ENCODE measurements at places on chromosomes 1 and 21. TPM values are rescaled to one million over a fixed set of nuclear protein-coding genes. Genes with fewer than 3 reads are reported as not detected.
A peak's percentile ranks its signal among the peaks of the same experiment; 100 is the strongest.

Gene AMY1A
- total RNA-seq: not detected

Gene FAM167B
- total RNA-seq: 29.0 TPM

DNA sequence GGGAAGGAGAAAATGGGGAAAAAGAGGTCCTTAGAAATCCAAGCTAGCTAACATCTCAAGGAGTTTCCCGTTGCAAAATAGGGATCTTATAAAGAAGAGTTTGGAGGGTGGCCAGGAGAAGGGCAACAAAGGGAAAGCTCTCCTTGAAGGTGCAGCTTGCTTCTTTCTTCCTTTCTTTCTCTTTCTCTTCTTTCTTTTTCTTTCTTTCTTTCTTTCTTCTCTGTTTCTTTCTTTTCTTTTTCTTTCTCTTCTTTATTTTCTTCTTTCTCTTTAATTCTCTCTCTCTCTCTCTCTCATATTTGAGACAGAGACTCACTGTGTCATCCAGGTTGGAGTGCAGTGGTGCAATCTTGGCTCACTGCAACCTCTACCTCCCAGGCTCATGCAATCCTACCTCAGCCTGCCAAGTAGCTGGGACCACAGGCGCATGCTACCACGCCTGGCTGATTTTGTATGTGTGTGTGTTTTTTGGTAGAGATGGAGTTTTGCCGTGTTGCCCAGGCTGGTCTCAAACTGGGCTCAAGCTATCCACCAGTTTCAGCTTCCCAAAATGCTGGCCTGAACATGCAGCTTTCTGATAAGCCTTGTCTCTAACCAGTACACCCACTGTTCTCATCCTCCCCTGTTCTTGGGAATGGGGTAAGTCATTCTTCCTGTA is 44.4 kb downstream of the RNF11 start:
- H3K27ac ChIP-seq: no peak overlapping the region
- H3K36me3 ChIP-seq: no peaks in the 10 kb centered on the region
- H3K4me1 ChIP-seq: no peaks in the 10 kb centered on the region
- H3K4me3 ChIP-seq: no peak overlapping the region
- H3K27me3 ChIP-seq: no peaks in the 10 kb centered on the region

Gene FCAMR
- total RNA-seq: not detected

GRCh38 chr1:182173808-182174512 is 112.4 kb upstream of the ZNF648 start:
- H3K4me1 ChIP-seq: no peaks in the 10 kb centered on the region
- H3K36me3 ChIP-seq: no peaks in the 10 kb centered on the region
- no peaks in the 10 kb centered on the region for H3K27me3 ChIP-seq
- peak overlapping the region; percentile 62 for H3K27ac ChIP-seq

Gene FAAH
- 13.8 TPM for total RNA-seq

DNA sequence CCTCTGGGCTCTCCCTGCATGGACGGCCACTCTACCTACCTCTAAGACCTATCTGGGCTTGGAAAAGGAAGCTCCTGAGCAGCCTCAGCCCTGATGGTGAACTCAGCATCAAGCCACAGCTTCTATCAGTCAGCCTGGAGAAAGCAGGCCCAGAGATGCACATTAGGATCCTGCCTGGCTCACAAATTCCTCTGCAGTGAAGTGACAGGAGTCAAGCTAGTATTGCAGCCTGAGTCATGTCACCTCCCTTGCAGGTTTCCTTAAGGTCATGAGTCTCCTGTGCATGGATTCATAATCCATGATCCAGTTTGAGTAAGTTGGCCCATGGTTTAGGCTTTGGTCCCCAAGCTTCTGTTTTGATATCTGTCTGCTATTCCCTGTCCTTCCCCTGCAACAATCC is 37.9 kb upstream of the DUSP10 start:
- no peaks in the 10 kb centered on the region for H3K27me3 ChIP-seq
- no peak for DNase-seq
- H3K27ac ChIP-seq: no peak overlapping the region

DNA sequence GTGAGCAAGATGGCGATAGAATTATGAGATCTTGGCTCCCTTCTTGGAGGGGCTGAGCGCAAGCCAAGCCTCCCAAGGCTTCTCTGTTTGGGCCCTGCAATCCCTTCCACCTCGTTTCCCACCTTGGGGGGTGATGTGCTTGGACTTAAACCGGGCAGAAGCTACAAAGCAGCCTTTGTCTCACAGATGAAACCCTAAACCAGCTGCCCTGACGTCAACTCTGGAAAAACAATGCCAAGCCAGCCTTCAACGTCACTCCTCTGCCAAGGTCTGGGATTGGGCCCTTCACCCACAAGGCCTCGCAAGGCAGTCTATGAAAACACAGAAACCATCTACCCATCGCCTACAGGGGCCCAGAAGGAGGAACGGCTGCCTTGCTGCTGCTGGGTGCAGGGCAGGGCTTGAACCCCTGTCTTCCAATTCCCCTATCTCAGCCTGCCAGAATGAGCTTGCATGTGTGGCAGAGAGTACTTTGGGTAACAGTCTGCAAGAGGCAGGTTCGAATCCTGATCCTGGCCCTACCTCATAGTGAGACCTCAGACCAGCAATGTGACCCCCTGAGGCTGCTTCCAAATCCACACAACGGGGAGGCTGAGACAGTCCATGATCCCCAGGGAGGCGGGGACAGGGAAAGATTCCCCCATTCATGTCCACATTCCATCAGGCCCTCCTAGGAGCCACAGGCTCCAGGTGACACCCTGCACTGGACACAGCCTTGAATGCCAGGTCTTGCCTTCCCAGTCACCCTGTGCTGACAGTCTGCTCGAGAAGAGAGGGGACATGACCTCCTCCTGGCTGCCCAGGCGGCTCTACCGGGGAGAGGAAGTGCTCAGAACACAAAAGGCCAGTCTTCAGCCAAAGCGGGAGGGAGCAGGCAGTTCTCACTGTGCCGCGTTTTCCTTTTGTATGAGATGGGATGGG is 15.0 kb downstream of the IFFO2 start:
- no peak for DNase-seq
- no peaks in the 10 kb centered on the region for H3K4me1 ChIP-seq
- no peak overlapping the region for H3K4me3 ChIP-seq
- no peaks in the 10 kb centered on the region for H3K27me3 ChIP-seq
- H3K36me3 ChIP-seq: no peaks in the 10 kb centered on the region
- peak overlapping the region; percentile 41 for H3K27ac ChIP-seq

DNA sequence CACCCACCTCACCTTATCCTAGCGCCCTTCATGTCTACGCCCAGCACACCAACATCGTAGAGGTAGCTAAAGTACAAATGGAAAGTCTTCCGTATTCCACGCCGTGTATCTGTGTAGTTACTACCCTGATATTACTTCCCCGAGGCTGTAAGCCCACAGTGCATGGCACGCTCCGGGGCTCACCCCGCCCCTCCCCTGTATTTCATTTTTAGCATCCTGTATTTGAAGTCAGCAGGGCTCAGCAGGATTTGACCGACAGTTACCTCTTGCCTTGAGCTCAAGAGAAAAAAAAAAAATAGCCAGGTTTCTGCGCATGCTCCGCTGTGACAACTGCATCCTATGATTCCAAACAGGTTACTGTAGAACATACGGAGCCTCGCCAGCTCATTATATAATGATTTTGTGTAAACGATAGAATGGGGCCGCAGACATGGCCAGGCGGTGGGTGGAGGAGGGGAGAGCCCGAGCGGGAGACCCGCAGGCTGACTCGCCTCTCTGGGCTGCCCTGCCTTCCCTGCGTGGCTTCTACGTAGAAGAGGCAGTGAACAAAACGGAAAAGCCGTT is 1.3 kb downstream of the ABCG1 start:
- H3K27me3 ChIP-seq: no peaks in the 10 kb centered on the region
- no peaks in the 10 kb centered on the region for H3K36me3 ChIP-seq

GRCh38 chr1:19178734-19179398 is 31.2 kb downstream of the UBR4 start:
- no peaks in the 10 kb centered on the region for H3K4me1 ChIP-seq
- H3K4me3 ChIP-seq: no peak overlapping the region
- H3K27ac ChIP-seq: no peak overlapping the region
- DNase-seq: no peak
- H3K36me3 ChIP-seq: peaks cover 3% of the 10 kb centered on the region

DNA sequence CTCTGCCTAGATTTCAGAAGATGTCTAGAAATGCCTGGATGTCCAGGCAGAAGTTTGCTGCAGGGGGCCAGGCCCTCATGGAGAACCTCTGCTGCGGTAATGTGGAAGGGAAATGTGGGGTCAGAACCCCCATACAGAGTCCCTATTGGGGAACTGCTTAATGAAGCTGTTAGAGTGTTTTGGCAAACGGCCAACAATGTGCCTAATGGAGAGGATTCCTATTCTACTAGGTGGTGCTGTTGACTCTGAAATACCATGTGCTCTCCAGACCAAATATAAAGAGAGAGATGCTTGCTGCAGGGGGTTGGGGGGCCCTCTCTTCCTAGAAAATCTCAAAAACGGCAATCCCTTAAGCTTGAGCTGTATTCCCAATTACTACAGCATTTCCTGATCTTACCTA is 57.1 kb upstream of the DR1 start:
- no peaks in the 10 kb centered on the region for H3K36me3 ChIP-seq
- no peak overlapping the region for H3K4me3 ChIP-seq

- no peaks in the 10 kb centered on the region for H3K36me3 ChIP-seq
- DNase-seq: no peak
- H3K4me1 ChIP-seq: peaks cover 12% of the 10 kb centered on the region
- peak overlapping the region; percentile 79 for H3K4me3 ChIP-seq
Observed at GRCh38 chr1:154324241-154324640, 1.1 kb upstream of the ATP8B2 start.

DNA sequence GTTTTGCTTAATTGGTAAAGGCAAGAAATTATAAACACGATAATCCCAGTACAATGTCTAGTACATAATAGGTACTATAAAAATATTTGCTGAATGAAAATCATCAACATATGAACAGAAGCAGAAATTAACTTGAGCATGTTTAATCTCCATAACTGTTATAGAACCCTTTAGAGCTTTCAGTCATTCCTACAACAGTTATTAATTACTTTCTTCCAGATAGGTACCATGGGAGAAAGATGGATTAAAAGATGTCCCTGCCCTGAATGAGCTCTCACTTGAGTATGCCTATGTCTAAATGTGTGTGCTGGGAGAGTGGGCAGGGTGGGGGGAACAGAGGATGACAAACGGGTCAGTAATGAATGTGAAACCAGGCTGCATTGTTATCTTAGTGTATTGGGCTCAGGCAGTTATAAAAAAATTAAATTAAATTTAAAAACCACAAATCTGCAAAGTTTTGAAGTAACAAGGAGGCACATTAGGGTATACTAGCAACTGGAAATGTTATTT is 2.4 kb downstream of the EPS15 start:
- no peaks in the 10 kb centered on the region for H3K27me3 ChIP-seq
- H3K4me3 ChIP-seq: no peak overlapping the region
- no peaks in the 10 kb centered on the region for H3K36me3 ChIP-seq
- DNase-seq: no peak
- peak overlapping the region; percentile 97 for H3K27ac ChIP-seq
- H3K4me1 ChIP-seq: peaks cover 5% of the 10 kb centered on the region

Gene RBP7
- total RNA-seq: 30.5 TPM

GRCh38 chr1:230561570-230561969 is 80.7 kb upstream of the COG2 start:
- H3K4me3 ChIP-seq: no peak overlapping the region
- no peak for DNase-seq
- no peaks in the 10 kb centered on the region for H3K4me1 ChIP-seq
- no peaks in the 10 kb centered on the region for H3K36me3 ChIP-seq
- H3K27me3 ChIP-seq: no peaks in the 10 kb centered on the region

- no peaks in the 10 kb centered on the region for H3K4me1 ChIP-seq
- H3K36me3 ChIP-seq: no peaks in the 10 kb centered on the region
- H3K4me3 ChIP-seq: no peak overlapping the region
- DNase-seq: no peak
- no peak overlapping the region for H3K27ac ChIP-seq
Observed at GRCh38 chr1:116556289-116557006, 14.4 kb downstream of the CD58 start.

Gene PLEKHN1
- not detected for total RNA-seq

Gene GNG4
- total RNA-seq: 2.1 TPM

DNA sequence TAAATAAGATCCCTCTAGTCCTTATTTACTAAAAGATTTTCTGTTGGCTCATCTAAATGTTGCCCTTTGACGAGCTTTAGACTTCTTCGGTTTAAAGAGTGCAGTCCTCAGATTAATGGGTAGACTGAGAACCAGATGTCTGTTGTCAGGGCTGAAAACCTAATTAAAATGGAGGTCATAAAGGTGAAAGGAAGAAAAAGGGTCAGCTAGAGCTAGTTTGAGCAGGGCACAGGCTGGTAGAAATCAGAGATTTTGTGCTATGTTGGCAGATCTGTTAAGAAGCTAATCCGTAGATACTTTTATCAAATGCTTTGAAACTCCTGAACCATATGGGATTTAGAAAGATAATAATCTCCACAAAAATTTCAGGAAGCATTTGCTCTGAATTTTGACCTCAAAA is 959.0 kb downstream of the PLA2G4A start:
- no peak overlapping the region for H3K27ac ChIP-seq
- no peak overlapping the region for H3K4me3 ChIP-seq
- no peaks in the 10 kb centered on the region for H3K27me3 ChIP-seq
- no peaks in the 10 kb centered on the region for H3K36me3 ChIP-seq
- no peak for DNase-seq
- H3K4me1 ChIP-seq: no peaks in the 10 kb centered on the region

DNA sequence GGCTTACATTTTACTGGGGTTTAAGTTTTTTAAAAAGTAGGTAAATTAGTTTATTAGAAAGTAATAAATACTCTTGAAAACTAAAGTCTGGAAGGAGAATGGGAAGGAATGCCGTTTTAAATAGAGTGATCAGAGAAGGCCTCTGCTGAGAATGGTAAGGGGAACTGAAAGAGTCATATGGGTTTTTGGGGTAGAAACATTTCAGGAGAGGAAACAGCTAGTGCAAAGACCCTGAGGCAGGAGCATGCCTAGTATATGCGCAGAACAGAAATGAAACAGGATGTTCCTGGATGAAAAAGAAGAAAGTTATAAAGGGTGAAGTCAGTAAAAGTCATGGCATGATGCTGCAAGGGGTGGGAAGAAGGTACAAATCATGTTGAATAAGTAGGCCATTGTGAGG is 38.9 kb downstream of the ZC3H11B start:
- no peak overlapping the region for H3K27ac ChIP-seq
- no peak overlapping the region for H3K4me3 ChIP-seq
- H3K36me3 ChIP-seq: no peaks in the 10 kb centered on the region
- no peak for DNase-seq

- H3K4me1 ChIP-seq: no peaks in the 10 kb centered on the region
- DNase-seq: no peak
- H3K36me3 ChIP-seq: no peaks in the 10 kb centered on the region
- H3K27me3 ChIP-seq: no peaks in the 10 kb centered on the region
- no peak overlapping the region for H3K27ac ChIP-seq
- no peak overlapping the region for H3K4me3 ChIP-seq
Observed at GRCh38 chr1:151822404-151822803, 9.2 kb downstream of the RORC start.

GRCh38 chr1:161038523-161039153 is at the start of gene TSTD1:
Gene TSTD1, minus strand, starts transcription at chr1:161038964. Its CDS starts 75 bp downstream, at chr1:161038889.
- H3K27ac ChIP-seq: no peak within 1 kb of the TSS
- no peaks in the 10 kb centered on the region for H3K27me3 ChIP-seq
- DNase-seq: no peak
- H3K36me3 ChIP-seq: no peaks in the 10 kb centered on the region
- no peaks in the 10 kb centered on the region for H3K4me1 ChIP-seq

Gene MAEL
- not detected for total RNA-seq
